ENCODE measurements at places on chromosomes 6 and 20.

GRCh38 chr6:140636271-140636907 is 1261.9 kb upstream of the CITED2 start:
- DNase-seq: no peak

GRCh38 chr6:162249907-162250642 is 477.5 kb downstream of the PRKN start:
- DNase-seq: no peak

DNA sequence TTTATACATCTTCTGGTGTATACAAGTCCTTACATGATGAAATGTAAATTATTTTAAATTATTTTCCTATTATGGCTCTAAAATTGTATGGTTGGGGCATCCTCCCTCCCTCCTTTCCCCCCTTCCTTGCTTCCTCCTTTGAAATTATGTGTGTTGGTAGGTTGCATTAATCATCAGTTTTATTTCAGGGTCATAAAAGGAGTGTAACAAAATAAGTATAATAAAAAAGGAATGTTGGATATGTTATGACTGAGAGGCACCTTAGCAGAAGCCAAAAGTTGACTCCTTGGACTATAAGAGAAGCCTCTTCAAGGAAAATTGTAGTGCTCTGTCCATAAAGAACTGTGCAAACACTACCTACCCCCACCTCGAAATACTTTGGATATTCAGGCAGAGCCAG is 46.6 kb upstream of the PTPRK start:
- DNase-seq: no peak

- no peak for DNase-seq
Observed at GRCh38 chr6:144284478-144284782, 705 bp upstream of the UTRN start.

- no peak for DNase-seq
Observed at GRCh38 chr6:131303338-131303930, 168.2 kb downstream of the AKAP7 start.

DNA sequence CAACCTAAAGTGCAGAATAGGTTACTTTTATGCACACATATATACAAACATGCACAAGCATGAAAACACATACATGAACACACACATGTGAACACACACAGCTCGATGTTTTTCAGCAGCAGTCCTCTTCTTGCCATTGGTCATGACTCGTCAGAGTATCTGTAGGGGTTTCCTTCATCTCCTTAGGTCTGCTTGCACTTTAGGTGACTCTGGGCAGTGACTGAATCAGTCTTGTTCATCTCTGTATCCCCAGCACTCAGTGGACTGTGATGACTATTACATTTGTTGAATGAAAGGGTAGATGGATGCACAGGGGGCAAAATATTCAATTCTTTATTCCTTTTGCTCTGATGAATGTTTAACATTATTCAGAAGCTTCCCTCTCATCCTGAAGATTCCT is 26.8 kb downstream of the CBLN4 start:
- no peak for DNase-seq

DNA sequence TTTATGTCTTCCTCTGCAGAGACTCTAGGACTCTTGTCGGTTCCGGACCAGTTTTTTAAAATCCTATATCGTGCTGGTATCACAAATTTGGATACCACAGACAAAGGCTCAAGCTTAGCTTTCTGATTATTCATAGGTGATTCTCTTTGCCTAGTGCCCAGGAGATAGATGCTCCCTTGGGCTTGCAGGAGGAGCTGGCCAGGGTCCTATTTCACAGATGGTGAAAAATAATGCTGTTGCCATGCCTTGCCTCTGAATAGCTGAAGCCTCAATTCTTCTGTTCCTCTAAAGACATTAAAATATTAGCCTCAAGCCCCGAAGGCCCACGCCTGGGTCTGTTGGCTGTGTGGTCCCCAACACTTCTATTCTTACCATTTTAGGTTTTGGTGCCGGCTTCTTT is 123.9 kb upstream of the BACH2 start:
- no peak for DNase-seq

GRCh38 chr6:5626727-5627426 is 365.6 kb downstream of the FARS2 start:
- DNase-seq: no peak

- DNase-seq: no peak
Observed at GRCh38 chr20:41072190-41072863, 43.7 kb downstream of the TOP1 start.

- no peak for DNase-seq
Observed at GRCh38 chr6:43859213-43859612, 89.2 kb downstream of the VEGFA start.

All from stimulated activated CD4-positive, alpha-beta T cell treated with anti-CD3 and anti-CD28 coated beads, TNF-alpha, amount 100 ng/mL, for 1 hour (primary cell).